ENCODE measurements at places on chromosomes 2 and 18.

- no peak for DNase-seq
Measured at GRCh38 chr2:168217920-168218319, 29.5 kb downstream of the STK39 start.

GRCh38 chr2:204517154-204517553 lies 28.1 kb upstream of the PARD3B start:
- no peak for DNase-seq

DNA sequence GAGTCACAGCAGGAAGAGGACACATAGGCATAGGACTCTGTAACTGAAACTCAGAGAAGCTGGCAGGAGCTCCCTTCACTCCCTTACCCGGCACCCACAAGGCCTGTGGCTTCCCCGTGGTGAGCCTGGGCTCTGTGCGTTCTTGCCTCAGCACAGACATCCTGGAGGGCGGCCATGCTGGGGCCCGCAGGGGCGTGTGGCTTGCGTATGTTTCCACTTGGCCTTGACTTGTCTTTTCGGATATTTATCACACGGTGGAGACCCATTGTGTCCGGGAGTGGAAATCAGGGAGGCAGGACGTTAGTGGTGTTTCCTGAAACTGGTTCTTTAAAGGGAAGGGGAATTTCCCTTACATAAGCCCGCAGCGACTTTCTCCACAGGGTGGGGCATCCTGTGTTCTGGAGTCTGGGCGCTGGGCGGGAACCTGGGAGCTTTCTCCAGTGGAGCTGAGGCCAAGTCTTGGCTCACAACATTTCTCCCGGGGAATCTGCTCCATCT lies 49.9 kb upstream of the EML6 start:
- DNase-seq, result peak; percentile 84

GRCh38 chr2:206533977-206534376 lies 90.6 kb downstream of the ADAM23 start:
- DNase-seq, result no peak

- no peak for DNase-seq
Measured at GRCh38 chr2:102425441-102426132, 2.6 kb downstream of the IL18RAP start.

GRCh38 chr2:201200345-201200744 lies 17.4 kb downstream of the CASP10 start:
- DNase-seq, result no peak

GRCh38 chr2:196182439-196183171 lies 11.2 kb upstream of the STK17B start:
- DNase-seq, result no peak

- DNase-seq, result no peak
Measured at GRCh38 chr18:22436136-22436535, 18.4 kb upstream of the CTAGE1 start.

GRCh38 chr2:45910473-45911060 lies 259.1 kb downstream of the PRKCE start:
- DNase-seq, result no peak

DNA sequence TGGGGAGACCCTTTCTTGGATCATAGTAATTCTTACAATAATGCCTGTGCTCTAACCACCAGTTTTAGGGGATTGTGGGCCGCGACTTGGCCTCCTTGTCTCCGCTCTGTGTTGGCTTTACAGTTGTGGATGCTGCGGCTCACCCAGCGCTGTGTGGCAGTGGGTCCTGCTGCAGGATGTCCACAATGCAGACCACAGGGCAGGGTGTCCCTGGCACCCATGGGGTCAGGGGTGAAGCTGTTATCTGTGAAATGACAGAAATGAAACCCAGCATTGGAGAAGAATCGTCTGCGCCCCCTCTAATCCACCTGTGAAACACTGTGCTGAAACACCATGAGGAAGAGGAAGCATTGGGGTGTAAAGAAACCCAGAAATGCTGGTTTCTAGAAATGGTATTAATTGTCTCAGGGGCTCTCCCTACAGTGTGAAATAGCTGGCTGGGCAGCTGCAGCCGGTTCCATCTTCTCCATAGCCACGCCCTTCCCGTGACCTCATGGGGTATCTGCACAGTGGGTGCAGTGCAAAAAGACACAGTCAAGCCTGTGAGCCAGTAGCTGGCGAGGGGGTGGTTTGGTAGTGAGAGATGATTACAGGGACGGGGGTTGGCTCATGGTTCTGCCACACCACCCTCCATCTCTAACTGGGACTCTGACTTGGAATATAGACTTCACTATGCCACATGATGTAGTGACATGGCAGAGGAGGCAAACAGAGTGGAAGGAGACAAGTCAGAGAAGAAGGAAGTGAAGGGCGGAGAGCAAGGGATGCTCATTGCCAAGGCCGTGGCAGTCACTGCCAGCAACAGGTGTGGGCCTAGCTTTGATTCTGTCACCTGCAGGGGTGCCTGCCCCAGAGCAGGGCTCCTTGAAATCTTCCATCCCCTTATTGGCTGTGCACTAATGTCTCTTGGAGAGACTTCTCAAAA lies 16.2 kb downstream of the INPP4A start:
- DNase-seq, result no peak

DNA sequence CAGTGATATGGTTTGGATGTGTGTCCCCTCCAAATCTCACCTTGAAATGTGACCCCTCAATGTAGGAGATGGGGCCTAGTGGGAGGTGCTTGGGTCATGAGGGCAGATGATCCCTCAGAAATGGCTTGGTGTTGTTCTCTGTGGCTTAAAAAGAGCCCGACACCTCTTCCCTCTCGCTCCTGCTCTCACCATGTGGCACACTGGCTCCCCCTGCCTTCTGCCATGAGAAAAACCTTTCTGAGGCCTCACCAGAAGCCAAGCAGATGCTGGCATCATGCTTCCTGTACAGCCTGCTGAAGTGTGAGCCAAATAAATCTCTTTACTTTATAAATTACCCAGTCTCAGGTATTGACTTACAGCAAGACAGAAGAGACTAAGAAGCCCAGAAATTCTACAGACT lies 357.1 kb downstream of the NRXN1 start:
- DNase-seq, result no peak

GRCh38 chr2:47249157-47249900 lies 94.2 kb upstream of the STPG4 start:
- no peak for DNase-seq

DNA sequence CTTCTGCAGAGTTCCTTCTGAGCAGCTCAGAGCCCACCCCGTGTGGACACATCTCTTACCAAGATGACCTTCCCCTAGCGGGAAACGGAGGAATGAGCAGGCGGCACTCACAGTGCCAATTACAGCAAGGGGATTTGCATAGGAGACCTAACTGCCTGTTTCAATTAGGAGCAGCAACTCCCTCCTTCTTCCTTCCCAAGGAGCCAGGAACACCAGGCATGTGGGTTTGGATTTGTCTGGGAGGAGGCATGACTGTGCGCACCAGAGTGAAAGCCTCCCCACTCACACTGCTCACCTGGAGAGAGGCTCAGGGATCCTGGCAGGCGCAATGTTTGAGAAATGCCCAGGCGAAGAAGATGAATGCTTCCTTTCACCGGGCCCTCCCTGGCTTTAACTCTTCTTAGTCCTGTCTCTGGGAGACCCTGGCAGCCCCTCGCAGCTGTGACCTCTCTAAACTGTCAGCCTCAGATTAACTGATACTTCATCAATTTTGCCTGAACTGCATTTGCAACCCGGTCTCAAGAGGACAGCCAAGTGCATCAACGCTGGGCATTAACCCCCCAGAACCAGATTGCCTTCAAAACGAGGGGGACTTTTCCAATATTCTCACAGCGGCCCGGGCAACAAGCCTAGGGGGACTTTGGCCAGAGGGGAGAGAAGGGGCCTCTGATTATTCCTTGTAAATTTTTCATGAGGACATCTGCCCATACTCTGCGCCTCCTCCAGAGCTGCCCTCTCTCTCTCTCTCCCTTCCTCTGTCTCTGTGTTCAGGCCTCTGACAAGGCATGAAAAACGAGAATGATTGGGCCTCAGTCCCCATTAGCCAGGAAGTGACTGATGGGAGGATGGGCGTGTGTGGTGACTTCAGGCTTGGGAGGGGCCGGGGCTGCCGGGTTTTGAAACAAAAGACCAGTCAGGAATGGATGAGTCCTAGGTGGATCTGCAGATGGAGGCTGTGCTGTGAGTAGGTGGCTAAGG lies 93.8 kb downstream of the CMPK2 start:
- DNase-seq, result peak; percentile 14

DNA sequence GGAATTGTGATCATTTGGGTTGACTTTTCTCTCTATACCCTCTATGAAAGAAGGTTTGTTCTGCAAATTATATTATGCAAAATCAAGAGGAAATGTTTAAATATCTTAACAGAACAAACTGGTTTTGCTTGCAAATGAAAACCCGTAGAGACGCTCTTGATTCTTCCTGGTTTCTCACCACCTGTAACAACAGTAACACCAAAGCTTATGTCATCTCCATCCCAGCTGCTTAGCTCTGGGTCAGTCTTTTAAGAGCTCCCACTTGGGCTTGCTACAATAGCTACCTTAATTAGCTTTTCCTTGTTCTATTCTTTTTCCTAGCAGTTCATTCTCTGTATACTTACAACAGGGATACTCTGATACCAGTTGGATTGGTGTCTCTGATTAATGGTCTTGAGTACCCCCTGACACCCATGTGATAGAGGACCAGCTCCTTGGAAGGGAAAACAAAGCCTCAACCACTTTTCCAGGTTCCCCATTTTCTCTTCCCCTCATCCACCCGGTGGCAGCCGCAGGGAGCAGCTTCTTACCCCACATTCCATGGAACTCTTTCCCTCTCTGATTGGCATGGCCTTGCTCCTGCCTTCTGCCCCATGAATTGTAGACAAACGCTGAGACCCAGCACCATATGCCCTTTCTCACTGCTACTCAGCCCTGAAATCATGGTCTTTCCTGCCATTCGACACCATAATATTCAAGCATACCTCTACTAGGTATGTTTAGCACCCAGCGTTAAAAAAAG lies 27.7 kb downstream of the TMEM182 start:
- no peak for DNase-seq

DNA sequence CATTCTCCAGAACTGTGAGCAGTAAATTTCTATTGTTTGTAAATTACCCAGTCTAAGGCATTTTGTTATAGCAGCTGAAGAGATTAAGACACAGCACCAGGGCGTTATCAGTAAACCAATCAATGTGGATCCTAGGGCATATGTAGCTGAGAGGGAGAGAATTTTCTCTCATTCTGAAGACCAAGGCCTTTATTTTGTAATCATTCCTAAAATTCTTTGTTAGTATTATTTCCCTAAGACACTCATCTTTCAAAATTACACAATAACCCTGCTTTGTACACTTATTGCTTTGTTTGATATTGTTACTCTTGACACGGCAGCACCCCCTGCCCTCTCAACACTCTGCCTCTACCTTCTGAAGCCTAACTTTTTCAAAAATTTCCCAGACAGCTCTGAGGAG lies 419.1 kb downstream of the SLC4A3 start:
- no peak for DNase-seq

DNA sequence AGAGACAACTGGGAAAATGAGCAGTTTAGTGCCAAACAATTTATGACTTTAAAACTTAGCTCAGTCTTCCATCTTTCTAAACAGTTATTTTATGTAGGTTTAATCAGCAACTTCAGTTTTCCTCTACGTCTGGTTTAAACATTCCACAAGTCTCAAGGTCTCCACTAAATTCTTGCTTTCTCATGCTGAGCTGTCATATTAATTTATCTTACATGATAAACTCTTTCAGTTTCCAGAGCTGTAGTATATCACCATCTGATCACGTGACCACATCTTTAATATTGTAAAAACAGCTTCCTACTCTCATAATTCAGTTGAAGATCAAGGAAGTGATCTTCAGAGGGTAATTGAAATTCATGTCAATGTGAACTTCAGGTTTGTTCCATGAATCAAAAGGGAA lies 158.6 kb downstream of the ZNF804A start:
- no peak for DNase-seq

DNA sequence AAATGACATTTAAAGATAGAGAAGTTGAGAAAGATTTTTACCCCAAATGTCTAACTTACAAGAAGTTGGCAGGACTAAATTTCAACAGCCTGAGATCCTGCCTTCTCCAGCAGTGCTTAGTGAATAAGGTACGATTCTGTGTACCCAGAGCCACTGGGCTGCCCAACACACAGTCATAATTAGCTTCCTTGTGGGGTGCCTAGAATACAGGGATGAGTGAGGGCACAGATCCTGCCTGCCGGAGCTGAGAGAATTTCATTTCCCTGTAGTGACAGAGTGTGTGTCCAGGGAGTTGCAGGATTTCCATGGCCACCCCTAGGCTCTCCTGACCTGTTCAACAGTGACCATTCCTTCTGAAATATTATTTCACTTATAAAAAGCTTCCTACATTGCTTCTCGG lies 27.0 kb downstream of the GREB1 start:
- no peak for DNase-seq

DNA sequence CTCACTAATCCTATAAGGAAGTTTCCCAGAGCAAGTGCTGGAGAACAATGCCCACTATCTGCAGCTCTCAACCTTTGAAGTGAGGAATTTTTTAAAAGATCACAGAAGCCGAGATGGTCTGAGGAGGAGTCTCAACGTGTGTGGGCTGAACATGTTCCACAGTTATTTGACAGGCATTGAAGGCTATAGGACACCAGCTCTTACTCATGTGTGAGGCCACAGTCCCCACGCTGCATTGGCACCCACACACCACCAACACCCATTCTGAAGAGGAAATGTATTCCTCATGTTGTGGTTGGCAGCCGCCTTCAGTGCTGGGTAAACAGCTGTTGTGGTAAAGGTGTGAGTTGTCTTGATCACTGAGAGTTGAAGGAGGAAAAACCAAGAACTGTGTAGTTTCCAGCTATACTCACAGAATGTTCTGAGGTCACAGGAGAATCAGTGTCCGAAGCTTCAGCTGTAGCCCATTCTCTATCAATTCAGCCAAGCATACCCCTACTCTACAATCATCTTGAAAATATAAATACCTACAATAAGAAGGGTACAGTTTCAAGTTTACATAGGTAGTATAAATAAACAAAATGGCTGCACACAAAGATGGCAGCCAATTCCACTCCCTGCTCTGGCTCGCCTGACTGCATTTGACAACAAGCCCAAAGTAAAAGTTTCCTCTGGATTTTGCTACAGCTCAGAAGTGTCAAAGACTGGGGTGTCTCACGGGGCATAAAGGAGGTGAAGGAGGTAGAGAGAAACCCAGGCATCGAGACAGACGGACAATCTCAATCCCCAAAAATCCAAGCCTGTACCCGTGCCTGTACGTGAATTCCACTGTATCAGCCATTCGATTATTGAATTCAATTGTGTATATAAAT lies 12.1 kb downstream of the CD226 start:
- DNase-seq, result no peak

GRCh38 chr18:72820571-72820970 lies 47.2 kb downstream of the NETO1 start:
- no peak for DNase-seq

DNA sequence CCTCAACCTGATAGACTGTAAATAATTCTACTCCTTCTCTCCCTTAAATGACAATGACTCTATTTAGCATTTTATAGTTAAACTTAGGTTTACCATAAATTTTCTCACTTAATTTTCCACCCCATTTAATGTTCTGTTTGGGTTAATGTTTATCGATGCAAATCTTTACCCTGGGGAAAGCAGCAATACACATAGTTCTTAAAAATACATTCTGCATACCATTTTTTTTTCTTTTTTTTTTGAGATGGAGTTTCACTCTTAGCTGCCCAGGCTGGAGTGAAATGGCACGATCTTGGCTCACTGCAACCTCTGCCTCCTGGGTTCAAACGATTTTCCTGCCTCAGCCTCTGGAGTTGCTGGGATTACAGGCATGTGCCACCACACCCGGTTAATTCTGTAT lies 14.0 kb downstream of the STAM2 start:
- no peak for DNase-seq
